ENCODE measurements at places on chromosomes 6 and 20. TPM values are rescaled to one million over a fixed set of nuclear protein-coding genes. Genes with fewer than 3 reads are reported as not detected.

- H3K27ac ChIP-seq, result no peak overlapping the region
- no peaks in the 10 kb centered on the region for H3K4me1 ChIP-seq
- H3K36me3 ChIP-seq, result no peaks in the 10 kb centered on the region
- H3K4me3 ChIP-seq, result no peak overlapping the region
These were observed 216.2 kb downstream of the RIMS1 start for GRCh38 chr6:72102561-72102960.

Gene DNAH8
- total RNA-seq, result not detected

Gene SYNDIG1
- not detected for total RNA-seq

- H3K4me3 ChIP-seq, result no peak overlapping the region
- no peaks in the 10 kb centered on the region for H3K27me3 ChIP-seq
- H3K4me1 ChIP-seq, result peaks cover 8% of the 10 kb centered on the region
- H3K36me3 ChIP-seq, result no peaks in the 10 kb centered on the region
- no peak overlapping the region for H3K27ac ChIP-seq
These were observed 2.8 kb downstream of the SNHG17 start for GRCh38 chr20:38432292-38432691.

- peak; percentile 89 for DNase-seq
- H3K27me3 ChIP-seq, result no peaks in the 10 kb centered on the region
- no peaks in the 10 kb centered on the region for H3K4me1 ChIP-seq
- peak overlapping the region; percentile 99 for H3K27ac ChIP-seq
These were observed 659 bp downstream of the MCUR1 start for GRCh38 chr6:13813621-13814175.

All from Peyer's patch (tissue), 4 donors.